H4 (cell line): ENCODE measurements at places on chromosomes 2 and 18. TPM values are rescaled to one million over a fixed set of nuclear protein-coding genes. Genes with fewer than 3 reads are reported as not detected.

The ABCG8 gene
- total RNA-seq: not detected in 2 replicates

The ZNF892 gene
- total RNA-seq: 0.70 and 2.0 TPM in 2 replicates

The NEB gene
- 0.06 and 0.52 TPM in 2 replicates for total RNA-seq

The ZBTB7C gene
- 1.0 and 1.1 TPM in 2 replicates for total RNA-seq

The EDAR gene
- not detected in 2 replicates for total RNA-seq

The SLC9A4 gene
- total RNA-seq: not detected in 2 replicates

- no peak for DNase-seq
Observed at GRCh38 chr2:194383401-194383800, 1273.6 kb upstream of the SLC39A10 start.

DNA sequence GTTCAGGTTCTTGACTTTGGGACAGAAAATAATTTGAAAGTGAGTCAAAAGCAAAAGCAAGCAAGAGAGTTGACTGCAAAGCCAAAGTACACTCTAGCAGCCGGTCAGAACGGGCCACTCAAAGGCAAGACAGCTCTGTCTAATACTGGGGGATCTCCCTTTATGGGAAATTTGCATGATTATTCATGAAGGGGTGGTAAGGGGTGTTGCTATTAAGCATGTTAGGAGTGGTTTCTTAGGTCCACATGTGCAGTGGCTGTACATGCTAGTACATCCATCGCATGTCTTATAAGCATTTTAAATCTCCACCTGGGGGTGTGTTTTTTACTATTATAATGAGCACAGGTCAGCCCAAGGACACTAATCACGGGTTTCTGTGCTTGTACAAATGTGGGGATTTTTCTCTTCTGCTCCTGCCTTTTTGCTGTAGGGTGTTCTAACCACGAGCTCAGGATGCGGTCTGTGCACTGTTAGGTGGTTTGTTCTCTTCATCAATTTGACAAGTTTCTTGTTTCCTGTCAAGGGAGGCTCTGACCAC is 60.2 kb upstream of the SPP2 start:
- DNase-seq: no peak

GRCh38 chr2:42920446-42921146 is 128.2 kb upstream of the HAAO start:
- no peak for DNase-seq

GRCh38 chr2:60047944-60048525 is 505.4 kb downstream of the BCL11A start:
- no peak for DNase-seq

GRCh38 chr2:42096869-42097591 is 49.2 kb downstream of the PKDCC start:
- no peak for DNase-seq

- DNase-seq: no peak
Observed at GRCh38 chr2:223944166-223944702, 901 bp downstream of the WDFY1 start.

- DNase-seq: peak; percentile 13
Observed at GRCh38 chr2:227748079-227748478, 2.4 kb downstream of the SCYGR8 start.

DNA sequence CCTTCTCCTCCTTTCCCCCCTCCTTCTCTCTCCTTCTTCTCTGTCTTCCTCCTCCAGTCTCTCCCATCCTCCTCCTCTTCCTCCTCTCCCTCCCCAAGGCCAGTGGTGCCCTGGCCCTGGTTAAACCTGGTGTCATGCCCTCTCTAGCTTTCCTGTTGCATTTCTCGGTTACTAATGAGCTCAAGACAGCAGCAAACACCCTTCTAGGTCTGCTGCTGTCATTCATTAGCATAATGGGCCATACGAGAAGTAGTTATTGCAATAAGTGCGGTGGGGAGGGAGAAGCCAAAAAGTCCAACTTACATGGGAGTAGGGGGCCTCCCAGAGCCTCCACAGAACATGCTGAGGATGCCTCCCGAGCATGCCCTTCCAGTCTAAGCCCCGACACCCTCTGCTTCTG is 177.2 kb downstream of the CELF4 start:
- DNase-seq: no peak

DNA sequence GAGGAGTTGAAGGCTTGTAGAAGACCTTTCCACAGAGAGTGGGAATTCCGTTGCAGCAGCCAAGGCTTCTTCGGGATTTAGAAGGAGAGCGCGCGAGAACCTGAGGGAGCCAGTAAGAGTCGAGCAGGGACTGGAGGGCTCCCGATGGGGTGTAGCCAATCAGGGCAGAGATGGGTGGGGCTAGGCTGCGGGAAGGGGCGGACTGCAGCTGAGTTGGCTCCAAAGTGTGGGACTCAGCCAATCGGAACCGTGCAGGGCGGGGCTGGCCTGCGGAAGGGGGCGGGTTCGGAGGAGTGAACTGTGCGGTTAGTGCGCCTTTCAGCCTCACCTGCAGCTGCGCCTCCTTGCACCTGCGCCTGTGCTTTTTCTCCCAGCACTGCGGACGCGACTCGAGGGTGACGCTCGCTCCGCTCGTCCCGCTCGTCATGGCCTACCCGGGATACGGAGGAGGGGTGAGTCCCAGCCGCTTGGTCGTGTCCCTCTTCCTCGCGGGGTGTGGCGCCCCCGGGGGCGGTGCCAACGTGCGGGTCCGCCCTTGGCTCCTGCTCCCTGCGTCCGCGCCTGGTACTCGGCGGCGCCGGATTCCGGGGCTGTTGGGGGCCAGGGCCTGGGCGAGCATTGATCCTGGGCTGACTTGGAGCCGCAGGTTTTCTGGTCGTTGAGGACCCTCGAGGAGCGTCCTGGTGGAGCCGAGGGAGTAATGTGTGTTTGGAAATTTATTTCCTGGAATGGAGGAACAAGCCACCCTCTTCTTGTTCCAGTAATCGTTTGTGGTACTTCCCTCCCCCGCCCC is at the start of gene GCA:
GCA (plus strand) TSS at position 309 of the 793 bp plus-strand sequence; CDS start at position 426, 117 bp downstream.
- peak; percentile 95 for DNase-seq

- DNase-seq: no peak
Observed at GRCh38 chr2:231033147-231034132, 3.9 kb upstream of the C2orf72 start.

DNA sequence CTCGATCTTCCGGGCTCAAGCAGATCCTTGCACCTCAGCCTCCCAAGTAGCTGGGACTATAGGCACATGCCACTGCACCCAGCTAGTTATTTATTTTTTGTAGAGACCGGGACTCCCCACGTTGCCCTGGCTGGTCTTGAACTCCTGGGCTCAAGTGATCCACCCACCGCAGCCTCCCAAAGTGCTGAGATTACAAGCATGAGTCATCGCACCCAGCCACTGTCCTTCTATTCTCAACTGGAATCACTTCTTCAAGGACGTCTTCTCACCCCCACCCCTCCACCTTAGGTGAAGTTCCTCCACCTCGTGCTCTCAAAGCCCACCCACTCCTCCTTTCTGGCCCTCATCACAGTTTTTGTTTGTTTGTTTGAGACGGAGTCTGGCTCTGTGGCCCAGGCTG is 54.0 kb upstream of the REL start:
- DNase-seq: no peak

DNA sequence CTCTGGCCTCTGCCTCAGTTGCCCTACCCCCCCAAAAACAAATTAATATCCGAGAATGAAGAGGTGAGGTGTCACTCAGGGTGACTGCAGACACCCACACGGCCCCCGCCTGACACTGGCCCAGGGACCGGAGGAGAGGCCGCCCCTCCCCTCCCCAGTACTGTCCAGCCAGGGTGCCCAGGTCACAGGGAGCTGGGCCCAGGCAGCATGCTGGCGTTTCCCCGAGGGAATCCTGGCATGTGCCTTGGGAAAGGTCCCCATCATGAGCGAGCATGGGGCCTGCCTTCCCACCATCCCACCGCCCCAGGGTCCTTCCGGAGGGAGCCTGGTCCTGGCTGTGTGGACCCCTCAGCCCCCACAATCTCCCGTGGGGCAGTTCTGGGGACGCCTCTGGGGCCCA is 3.0 kb downstream of the MAB21L4 start:
- DNase-seq: no peak

DNA sequence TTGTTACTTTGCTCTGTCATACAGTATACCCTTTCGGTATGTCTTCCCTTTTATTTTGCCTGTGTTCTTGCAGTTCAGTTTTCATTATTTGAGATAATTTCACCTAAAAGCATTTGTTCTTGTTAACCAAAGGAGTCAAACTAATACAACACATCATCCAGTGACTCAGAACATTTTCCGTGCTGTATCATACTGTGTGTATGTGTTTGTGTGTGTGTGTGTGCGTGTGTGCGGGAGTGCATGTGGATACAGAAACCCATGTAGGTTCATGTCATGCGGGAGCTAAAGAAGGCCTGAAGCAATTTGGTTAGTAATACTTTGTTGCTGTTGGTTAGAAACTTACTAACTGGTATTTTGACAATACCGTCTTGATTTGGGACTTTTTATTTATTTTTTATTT is 60.0 kb downstream of the CEP192 start:
- DNase-seq: no peak

- no peak for DNase-seq
Observed at GRCh38 chr2:72010647-72011369, 136.9 kb downstream of the CYP26B1 start.

GRCh38 chr2:127650041-127650784 is 4.3 kb downstream of the GPR17 start:
- DNase-seq: no peak

DNA sequence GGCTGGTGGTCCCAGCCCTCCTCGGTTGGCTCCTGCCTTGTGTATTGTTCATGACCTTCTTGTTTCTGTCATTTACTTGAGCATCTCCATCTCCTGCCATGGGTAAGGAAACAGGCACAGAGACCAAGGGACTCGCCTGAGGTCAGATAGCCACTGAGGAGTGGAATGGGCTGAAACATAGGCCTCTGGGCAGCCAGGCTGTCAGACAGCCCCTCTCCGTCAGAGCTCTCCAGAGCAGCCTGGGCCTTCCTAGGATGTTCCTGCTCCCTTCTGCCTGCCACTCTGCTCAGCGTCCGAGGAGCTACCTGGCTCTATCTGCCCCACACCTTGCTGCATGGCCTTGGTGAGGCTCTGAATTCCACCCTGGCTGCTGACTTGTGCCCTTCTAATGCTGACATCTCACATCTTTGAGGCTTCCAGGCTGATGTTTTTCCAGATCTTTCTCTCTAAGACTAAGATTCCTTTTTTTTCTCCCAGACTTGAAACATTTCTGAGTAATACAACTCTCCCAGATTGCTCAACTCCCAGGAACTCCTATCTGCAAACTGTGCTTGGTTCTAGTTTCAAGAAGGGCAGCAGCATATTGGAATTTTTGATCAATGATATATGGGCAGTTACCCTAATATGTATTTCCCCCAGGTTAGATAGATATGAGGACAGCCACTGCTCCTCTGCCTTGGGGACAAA is 67.7 kb downstream of the MCFD2 start:
- no peak for DNase-seq

DNA sequence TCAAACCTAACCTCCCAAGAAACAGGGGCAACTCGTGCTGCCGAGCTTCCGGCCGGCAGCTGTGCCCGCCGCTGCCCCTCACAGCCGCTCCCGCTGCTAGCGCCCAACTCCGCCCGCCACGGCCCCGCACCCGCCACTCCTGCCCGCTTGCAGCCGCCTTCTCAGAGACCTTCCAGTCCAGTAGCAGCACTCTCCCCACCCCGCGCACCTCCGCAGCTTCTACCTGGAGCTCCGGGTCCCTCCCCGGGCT is 722 bp upstream of the C2orf15 start:
- DNase-seq: peak; percentile 18

- no peak for DNase-seq
Observed at GRCh38 chr18:1383465-1383864, 478.8 kb downstream of the ADCYAP1 start.

- DNase-seq: no peak
Observed at GRCh38 chr2:147663153-147663961, 181.5 kb upstream of the ACVR2A start.

GRCh38 chr2:54605836-54606235 is 117.6 kb upstream of the EML6 start:
- no peak for DNase-seq

DNA sequence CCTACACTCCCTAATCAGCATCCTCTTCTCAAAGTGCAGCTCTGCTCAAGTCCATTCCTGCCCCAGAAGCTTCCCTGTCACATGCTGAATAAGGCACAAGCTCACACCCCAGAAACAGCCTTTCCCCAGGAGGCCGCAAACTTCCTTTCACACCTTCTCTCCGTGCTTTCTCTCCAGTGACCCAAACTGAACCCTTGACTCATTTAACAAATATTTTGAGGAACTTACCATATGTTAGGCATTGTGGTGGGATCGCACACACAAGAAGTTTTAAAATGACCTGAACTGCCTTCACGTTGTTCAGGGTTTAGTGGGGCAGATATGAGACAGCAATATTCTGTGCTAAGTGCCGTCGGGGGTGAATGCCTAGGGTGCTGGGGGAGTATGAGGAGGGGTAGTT is 161.3 kb downstream of the INSIG2 start:
- DNase-seq: peak; percentile 66

- no peak for DNase-seq
Observed at GRCh38 chr2:64251497-64252250, 107.5 kb upstream of the PELI1 start.

- DNase-seq: no peak
Observed at GRCh38 chr2:160934263-160934662, 226.0 kb upstream of the TANK start.

DNA sequence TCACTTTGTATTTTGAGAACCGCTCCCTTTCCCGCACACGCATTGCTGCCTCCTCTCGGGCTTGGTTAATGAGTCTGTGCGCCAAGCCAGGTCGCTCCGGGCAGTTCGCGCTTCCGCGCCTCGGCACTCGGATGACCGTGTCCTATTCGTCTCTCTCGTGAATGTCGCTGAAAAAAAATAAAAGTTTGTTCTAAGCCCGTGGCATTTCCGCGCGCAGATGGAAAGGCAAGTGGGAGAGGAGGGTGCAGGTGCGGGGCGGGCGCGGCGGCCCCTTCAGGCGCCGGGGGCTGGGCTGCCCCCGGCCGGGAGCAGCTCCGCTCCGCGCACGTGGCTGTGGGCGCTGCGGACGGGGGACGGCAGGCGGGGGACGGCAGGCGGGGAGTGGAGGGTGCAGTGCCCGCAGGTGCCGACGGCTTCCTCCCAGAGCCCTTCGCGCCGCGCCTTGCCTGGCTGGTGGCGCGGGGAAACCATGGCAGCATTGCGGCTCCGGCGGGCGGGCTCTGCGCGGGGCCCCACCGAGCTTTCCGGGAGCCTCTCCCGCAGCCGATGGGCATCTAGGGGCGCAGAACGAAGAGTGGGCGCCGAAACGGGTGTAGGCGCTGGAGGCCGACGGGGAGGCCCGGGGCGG is 159.6 kb upstream of the SIX2 start:
- no peak for DNase-seq

DNA sequence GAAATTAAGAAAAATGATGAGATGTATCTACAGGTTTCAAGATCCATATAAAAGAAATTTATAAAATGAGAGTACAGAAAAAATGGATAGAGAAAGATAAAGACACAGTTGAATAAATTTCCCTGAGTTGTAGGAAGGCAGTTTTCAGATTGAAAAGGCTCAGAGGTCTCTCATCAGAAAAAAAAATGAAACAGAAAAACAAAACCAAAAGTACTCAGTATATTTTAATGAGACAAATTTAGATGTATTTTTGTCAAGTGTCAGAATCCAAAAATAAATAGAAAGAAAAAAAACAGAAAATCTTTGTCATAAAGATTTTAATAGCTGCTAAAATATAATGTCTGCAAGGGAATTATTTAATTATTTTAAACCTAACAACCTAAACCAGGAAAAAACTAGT is 520.5 kb downstream of the KCNJ3 start:
- no peak for DNase-seq
